Activated T-helper 1 cell treated with anti-CD3 and anti-CD28 coated beads, Interleukin-12 subunit alpha, Interleukin-12 subunit beta, Interleukin-2, Interleukin-4 antibody, amounts not matched to agents 30 ng/mL and 10 ng/mL and 1 ng/mL, durations not matched to agents 14 hours and 24 hours and 36 hours (primary cell): ENCODE measurements at places on chromosomes 12 and 14. TPM values are rescaled to one million over a fixed set of nuclear protein-coding genes. Genes with fewer than 3 reads are reported as not detected.
A peak's percentile ranks its signal among the peaks of the same experiment; 100 is the strongest.

DNA sequence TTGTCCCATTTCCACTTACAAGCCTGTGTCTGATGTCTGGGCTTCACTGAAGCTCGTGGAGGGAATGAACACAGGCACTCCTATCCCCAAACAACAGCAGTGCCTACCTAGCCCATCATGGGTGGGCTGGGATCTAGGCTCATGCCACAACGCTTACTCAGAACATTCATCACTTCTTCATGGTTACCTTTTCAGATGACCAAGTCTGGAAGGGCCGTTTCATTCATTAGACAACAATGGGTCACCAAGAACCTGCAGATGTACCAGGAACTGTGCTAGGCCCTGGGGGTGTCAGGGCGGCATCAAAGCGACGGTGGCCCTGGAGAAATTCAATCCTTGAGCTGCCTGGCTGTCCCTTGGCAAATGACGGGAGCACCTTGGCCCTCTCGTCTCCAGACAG lies 64.9 kb upstream of the FZD10 start:
- H3K27ac ChIP-seq = no peak overlapping the region
- no peak for DNase-seq
- H3K4me3 ChIP-seq = no peak overlapping the region
- no peaks in the 10 kb centered on the region for H3K27me3 ChIP-seq

- H3K4me3 ChIP-seq = no peak overlapping the region
- no peaks in the 10 kb centered on the region for H3K27me3 ChIP-seq
- no peak for DNase-seq
- no peaks in the 10 kb centered on the region for H3K4me1 ChIP-seq
These were observed 90.1 kb downstream of the RPAP3 start for GRCh38 chr12:47615711-47616110.

DNA sequence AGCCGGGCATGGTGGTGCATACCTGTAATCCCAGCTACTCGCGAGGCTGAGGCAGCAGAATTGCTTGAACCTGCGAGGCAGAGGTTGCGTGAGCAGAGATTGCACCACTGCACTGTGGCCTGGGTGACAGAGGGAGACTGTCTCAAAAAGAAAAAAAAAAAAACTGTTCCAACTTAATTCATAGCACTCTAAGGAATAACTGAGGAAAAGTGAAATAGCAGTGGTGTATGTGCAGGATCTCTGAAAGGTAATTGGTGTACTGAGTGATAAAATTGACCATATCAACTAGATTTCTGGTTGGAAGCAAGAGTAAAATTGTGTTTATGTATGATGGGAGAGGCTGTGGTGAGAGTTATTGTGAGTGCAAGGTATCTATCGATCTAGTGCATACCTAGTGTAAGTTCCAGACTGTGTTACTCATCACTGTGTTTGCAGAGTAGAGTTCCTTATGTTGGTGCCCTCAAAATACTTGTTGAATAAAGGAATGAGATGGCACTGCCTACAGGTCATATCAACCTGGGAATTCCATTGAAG lies 6.3 kb downstream of the CAND1 start:
- no peak for DNase-seq
- H3K4me1 ChIP-seq = peaks cover 82% of the 10 kb centered on the region
- H3K36me3 ChIP-seq = peaks cover 27% of the 10 kb centered on the region

LPAR5 gene
- 2.8 and 3.1 TPM in 2 replicates for total RNA-seq

GRCh38 chr12:109562871-109563270 lies 10.4 kb downstream of the MMAB start:
- no peak overlapping the region for H3K27ac ChIP-seq
- DNase-seq = no peak
- peaks cover 30% of the 10 kb centered on the region for H3K36me3 ChIP-seq
- H3K4me1 ChIP-seq = no peaks in the 10 kb centered on the region
- H3K4me3 ChIP-seq = no peak overlapping the region
- no peaks in the 10 kb centered on the region for H3K27me3 ChIP-seq

NRL gene
- total RNA-seq = 2.1 and 2.7 TPM in 2 replicates

DNA sequence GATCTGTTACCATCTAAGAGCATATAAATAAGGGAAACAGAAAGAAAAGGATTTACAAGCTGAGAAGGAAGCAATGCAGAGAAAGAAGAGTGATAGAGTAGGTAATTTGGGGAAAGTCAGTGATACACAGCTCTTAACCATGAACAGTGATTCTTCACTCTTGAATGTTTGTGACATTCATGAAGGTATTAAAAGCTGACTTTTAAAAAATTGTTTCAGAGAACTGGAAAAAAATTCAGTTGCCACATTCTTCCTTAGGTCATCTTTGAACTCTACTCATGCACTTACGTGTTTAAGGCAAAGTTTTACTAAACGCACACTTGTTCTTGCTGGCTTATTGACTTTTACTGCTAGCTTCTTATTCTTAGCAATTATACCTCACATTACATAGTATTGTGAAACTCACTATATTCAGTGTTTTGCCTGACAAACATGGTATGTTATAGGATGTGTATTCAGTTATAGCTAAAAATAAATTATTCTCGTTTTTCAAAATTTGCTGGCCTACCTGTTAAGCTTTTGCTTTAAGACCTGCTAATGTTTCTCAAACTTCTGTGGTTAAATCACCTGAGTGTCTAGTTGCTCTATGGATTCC lies 10.9 kb downstream of the HIF1A start:
- peaks cover 88% of the 10 kb centered on the region for H3K4me1 ChIP-seq
- H3K4me3 ChIP-seq = no peak overlapping the region
- no peak for DNase-seq
- no peaks in the 10 kb centered on the region for H3K27me3 ChIP-seq
- peaks cover 14% of the 10 kb centered on the region for H3K36me3 ChIP-seq

- H3K27me3 ChIP-seq = no peaks in the 10 kb centered on the region
- peak; percentile 3 for DNase-seq
- peaks cover 39% of the 10 kb centered on the region for H3K4me1 ChIP-seq
- H3K4me3 ChIP-seq = peak overlapping the region; percentile 91
- H3K36me3 ChIP-seq = peaks cover 10% of the 10 kb centered on the region
These were observed 1.1 kb downstream of the CCDC91 start for GRCh38 chr12:28191051-28192048.

ACSS3 gene
- total RNA-seq = not detected in 2 replicates

DNA sequence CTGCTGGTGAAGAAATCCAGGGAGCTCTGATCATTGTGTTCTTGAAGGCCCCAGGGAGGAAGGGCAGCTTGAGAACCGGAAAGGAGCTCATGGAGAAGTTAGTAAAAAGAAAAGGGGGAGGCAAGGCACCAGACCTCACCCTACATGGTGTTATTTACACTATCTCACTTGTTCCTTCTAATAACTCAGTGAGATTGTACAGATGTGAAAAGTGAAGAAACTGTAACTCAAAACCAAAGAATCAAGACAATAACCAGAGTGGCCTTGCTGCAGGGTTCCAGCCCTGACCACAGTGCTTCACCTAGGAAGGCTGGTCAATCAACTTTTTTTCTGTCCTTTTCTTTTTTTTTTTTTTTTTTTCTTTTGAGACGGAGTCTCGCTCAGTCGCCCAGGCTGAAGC lies 353.6 kb downstream of the TMTC2 start:
- no peak overlapping the region for H3K4me3 ChIP-seq
- no peaks in the 10 kb centered on the region for H3K36me3 ChIP-seq
- H3K4me1 ChIP-seq = no peaks in the 10 kb centered on the region

GRCh38 chr14:50025776-50026175 lies 90.6 kb downstream of the VCPKMT start:
- peaks cover 36% of the 10 kb centered on the region for H3K4me1 ChIP-seq
- H3K4me3 ChIP-seq = no peak overlapping the region
- no peak for DNase-seq
- peaks cover 50% of the 10 kb centered on the region for H3K36me3 ChIP-seq
- no peaks in the 10 kb centered on the region for H3K27me3 ChIP-seq

BBOF1 gene
- total RNA-seq = 0.51 and 0.88 TPM in 2 replicates

DNA sequence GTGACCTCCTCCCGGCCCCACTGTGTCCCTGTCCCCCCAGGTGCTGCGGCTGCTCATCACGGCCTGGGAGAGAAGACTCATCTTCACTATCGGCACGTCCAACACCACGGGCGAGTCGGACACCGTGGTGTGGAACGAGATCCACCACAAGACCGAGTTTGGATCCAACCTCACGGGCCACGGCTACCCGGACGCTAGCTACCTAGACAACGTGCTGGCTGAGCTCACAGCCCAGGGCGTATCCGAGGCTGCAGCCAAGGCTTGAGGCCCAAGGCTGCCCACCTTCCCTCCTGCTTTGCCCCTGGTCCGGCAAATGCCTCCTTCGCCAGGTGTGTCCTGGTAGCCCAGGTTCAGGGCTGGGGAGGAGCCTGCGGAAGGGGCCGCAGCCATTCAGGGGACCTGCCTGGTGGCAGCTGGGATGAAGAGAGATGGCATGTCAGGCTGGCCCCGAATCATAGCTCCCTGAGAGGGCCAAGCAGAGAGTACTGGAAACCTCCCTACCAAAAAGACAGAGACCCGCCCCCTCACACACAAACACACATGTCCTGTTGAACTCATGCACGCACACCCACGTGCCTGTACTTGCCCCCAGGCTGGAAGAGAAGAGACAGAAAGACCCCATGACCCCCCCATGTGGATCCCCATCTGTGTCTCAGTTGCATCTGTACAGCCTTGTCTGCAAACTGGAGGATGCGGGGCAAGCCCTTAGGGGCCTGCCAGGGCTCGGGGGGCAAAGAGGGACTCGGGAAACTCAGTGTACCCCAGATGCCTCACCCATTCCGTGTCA lies 38.7 kb downstream of the RASAL1 start:
- DNase-seq = no peak

GRCh38 chr14:20469890-20470602 lies 840 bp downstream of the PNP start:
- peaks cover 47% of the 10 kb centered on the region for H3K4me1 ChIP-seq
- peak overlapping the region; percentile 96 for H3K27ac ChIP-seq
- DNase-seq = peak; percentile 28
- H3K4me3 ChIP-seq = peak overlapping the region; percentile 95
- peaks cover 37% of the 10 kb centered on the region for H3K36me3 ChIP-seq

ERBB3 gene
- total RNA-seq = 0.51 and 0.65 TPM in 2 replicates

DNA sequence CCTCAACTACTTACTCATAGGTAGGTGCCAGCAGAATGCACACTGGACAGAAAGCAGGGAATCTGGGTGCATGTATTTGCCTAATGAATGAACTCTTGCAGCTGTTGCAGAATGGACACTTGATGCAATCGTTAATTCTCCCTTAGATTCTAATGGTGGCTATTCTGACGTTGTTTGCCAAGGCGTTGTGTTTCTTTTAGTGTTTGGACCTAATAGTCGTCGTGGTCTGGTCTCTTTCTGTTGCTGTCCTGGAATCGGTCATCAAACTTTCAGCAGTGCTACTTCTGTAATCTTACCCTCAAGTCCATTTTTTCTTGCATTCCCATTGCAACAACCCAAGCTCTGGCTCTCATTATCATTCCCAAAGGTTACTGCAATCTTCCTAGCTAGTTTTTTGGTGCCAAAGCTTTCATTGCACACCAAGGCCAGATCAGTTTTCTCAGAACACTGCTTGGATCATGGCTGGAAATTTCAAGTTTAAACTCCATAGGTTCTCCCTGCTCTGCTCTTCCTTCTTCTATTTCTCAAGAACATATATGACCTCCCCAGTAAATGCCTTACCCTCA lies 31.3 kb downstream of the BMP4 start:
- no peaks in the 10 kb centered on the region for H3K4me1 ChIP-seq
- no peaks in the 10 kb centered on the region for H3K36me3 ChIP-seq
- H3K27me3 ChIP-seq = no peaks in the 10 kb centered on the region
- no peak for DNase-seq
- H3K27ac ChIP-seq = no peak overlapping the region

DNA sequence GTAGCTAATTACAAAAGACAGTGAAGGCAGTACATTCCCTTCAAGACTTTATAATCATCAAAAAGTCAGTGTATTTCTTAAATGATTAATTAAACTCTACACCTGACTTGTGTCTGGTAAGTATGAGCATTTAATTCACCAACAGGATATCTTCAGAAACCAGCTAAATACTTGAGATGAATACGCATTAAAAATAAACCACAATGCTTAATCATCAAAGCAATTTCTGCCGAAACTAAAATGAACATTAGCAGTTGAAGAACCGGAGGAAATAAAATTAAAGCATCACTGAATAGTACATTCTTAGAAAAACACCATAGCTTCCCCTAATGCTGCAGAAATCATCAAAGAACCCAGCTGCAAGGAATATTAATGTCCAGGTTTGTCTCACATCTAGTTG lies 32.7 kb downstream of the SLC25A21 start:
- no peaks in the 10 kb centered on the region for H3K27me3 ChIP-seq
- H3K4me3 ChIP-seq = no peak overlapping the region
- H3K4me1 ChIP-seq = no peaks in the 10 kb centered on the region
- no peaks in the 10 kb centered on the region for H3K36me3 ChIP-seq

- no peaks in the 10 kb centered on the region for H3K27me3 ChIP-seq
- no peaks in the 10 kb centered on the region for H3K36me3 ChIP-seq
- no peak overlapping the region for H3K4me3 ChIP-seq
- H3K27ac ChIP-seq = no peak overlapping the region
- H3K4me1 ChIP-seq = no peaks in the 10 kb centered on the region
These were observed 41.3 kb upstream of the RNU6-8 start for GRCh38 chr14:32244404-32244803.

EPYC gene
- total RNA-seq = not detected in 2 replicates

DNA sequence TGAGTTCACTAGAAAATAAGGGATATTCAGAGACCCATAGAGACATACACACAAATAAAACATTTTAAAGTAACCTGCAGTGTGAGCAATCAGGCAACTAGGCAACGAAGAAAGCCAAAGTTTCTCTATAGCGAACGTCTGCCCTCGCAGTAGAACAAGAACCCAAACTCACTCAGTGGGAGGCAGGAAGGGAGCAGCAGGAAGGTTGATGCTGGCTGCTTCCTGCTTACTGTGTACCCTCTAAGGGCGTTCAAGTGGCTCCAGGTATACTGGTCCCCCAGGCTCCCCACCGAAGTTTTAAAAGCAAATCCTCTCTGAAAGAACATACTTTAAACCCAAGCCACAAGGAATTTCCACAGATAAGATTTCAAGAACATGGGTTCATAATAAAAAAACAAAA lies 249.3 kb downstream of the FOXN3 start:
- peaks cover 10% of the 10 kb centered on the region for H3K36me3 ChIP-seq
- peaks cover 2% of the 10 kb centered on the region for H3K27me3 ChIP-seq
- H3K4me1 ChIP-seq = peaks cover 10% of the 10 kb centered on the region
- no peak for DNase-seq

MAP1LC3B2 gene
- total RNA-seq = 0.49 and 0.57 TPM in 2 replicates

- no peak overlapping the region for H3K27ac ChIP-seq
- H3K36me3 ChIP-seq = no peaks in the 10 kb centered on the region
- peaks cover 2% of the 10 kb centered on the region for H3K27me3 ChIP-seq
- H3K4me1 ChIP-seq = no peaks in the 10 kb centered on the region
- no peak for DNase-seq
These were observed 63.8 kb downstream of the CPSF2 start for GRCh38 chr14:92185559-92185958.

GRCh38 chr12:28877854-28878253 lies 271.2 kb upstream of the FAR2 start:
- H3K27me3 ChIP-seq = peaks cover 2% of the 10 kb centered on the region
- no peaks in the 10 kb centered on the region for H3K36me3 ChIP-seq

GRCh38 chr12:53461591-53461990 lies 9.7 kb downstream of the PCBP2 start:
- H3K4me3 ChIP-seq = no peak overlapping the region
- no peak for DNase-seq
- H3K27ac ChIP-seq = no peak overlapping the region
- no peaks in the 10 kb centered on the region for H3K27me3 ChIP-seq
- H3K36me3 ChIP-seq = peaks cover 73% of the 10 kb centered on the region
